Stimulated activated CD8-positive, alpha-beta memory T cell treated with anti-CD3 and anti-CD28 coated beads, Interleukin-4, amount 100 ng/mL, for 48 hours (primary cell): ENCODE measurements at places on chromosomes 7 and 10.

DNA sequence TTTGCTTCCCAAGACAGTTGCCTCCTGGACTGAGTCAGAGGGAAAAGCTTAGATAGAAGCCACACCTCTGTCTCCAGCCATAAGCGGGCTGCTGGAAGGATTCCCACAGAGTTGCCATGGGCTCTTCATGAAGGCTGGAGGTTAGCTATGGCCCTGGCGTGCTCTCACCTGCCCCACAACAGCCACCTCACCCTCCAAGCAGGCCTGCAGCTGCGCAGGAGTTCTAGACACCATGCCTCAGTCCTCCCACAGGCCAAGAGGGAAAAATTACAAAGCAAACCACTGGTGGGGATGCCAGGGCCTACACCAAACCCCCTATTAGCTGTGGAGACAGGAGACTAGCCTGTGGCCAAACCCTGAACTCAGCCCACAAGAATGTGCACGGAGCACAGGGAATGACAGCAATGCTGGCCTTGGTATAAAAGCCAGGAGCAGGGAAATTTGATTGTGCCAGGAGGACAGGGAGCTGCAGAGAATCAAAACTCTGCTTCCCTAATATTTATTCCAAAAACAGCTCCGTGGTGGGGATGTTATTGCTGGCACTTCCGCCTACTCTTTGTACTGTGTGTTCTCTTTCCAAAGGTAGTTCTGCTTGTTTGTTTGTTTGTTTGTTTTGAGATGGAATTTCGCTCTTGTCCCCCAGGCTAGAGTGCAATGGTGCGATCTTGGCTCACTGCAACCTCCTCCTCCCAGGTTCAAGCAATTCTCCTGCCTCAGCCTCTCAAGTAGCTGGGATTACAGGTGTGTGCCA, 60.3 kb upstream of the STK17A start:
- no peak for DNase-seq

GRCh38 chr10:70115948-70116682, 16.5 kb downstream of the AIFM2 start:
- peak; percentile 76 for DNase-seq

- DNase-seq, result no peak
Observed at GRCh38 chr10:127995939-127996338, 89.0 kb downstream of the PTPRE start.

- DNase-seq, result no peak
Observed at GRCh38 chr7:137996871-137997270, 5.0 kb downstream of the CREB3L2 start.

GRCh38 chr7:148915211-148915610, 31.1 kb upstream of the EZH2 start:
- DNase-seq, result no peak

GRCh38 chr10:99389729-99390480, 40.5 kb downstream of the GOT1 start:
- no peak for DNase-seq

- DNase-seq, result no peak
Observed at GRCh38 chr10:47231414-47231813, 68.6 kb upstream of the GDF10 start.

DNA sequence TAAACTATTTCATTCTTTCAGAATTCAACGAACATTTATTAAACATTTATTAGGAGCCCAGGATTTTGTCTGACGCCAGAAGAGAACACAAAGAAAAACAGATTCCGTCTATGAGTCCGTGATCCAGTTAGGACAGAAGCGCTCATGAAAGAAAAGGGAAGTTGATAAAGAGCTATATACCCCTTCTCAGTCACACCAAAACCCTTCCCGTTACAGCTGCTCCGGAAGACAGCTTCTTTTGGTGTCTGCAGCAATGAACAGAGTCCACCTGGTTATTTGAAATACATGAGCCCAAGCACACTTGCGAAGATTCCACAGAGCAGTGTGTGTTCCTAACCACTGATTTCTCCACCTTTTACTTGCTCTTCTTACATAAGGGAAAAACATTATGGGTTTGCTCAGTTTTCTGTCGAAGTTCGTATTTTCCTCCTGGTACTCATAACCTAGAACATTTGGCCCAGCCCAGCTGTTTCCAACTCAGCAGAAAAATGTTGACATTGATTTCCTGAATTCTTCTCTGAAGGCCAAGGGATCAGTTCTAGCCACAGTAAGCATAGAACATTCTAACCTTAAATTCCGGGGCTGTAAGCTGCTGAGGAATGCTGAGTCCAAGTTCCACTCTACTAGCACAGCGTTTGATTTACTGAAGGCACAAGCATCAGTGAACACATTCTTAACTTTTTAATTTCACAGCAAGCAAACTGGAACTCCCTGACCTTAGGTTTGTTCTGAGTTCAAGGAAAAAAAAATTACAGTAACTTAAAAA, 206.5 kb downstream of the SORCS1 start:
- no peak for DNase-seq

- DNase-seq, result peak; percentile 33
Observed at GRCh38 chr7:85186521-85187241, at the start of gene SEMA3D. TSS of gene SEMA3D (minus strand) at chr7:85187056. CDS start at chr7:85121891, 65,165 bp downstream.

DNA sequence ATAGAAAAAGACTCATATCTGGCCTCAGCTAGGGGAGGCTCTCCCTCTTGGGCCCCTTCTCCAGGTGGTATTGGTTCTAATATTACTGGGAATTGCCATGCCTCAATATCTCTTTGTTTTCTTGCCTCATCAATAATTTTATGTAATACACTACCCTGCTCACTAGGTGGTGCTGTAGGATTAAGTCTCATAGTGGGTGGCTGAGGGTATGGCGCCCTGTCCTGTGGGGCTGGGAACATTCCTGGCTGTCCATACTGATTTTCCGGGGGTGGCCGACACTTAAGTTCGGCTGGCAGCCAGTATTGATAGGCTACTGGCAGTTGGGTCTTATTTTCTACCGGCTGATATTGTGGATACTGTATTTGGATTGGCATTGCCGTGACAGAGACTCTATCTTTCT, 9.0 kb upstream of the TAS2R3 start:
- no peak for DNase-seq

DNA sequence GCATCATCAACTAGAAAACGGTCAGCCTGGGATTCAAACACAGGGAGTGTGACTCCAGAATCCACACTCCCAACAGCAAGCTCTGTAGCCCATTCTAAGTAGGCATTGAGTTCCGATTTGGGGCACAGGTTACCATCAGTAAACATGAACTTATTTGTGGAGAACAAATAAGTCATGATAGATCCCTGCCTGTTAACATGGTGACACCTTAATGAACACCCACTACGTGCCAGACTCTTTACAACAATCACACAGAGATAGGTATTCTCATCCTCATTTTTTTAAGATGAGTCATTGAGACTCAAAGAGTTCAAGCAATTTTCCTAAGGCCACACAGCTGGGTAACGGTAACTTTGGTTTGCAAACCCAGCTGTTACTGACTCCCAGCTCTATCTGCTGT, 91.5 kb downstream of the LYZL2 start:
- no peak for DNase-seq

GRCh38 chr7:95608359-95609173, 12.2 kb upstream of the PDK4 start:
- no peak for DNase-seq

- no peak for DNase-seq
Observed at GRCh38 chr10:92381543-92381954, 90.6 kb downstream of the MARCHF5 start.

DNA sequence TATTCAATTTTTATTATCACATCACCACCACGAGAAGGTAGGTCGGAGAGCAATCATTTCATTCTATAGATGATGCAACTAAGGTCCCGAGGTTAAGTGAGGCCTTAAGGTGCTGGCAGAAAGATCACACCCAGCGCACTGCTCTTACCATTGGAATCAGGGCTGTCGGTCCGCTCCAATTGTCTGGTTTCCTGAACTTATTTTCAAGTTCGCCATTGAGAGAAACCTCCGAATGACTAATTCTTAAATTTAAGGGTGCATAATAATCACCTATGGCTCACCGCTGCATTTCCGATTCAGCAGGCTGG, 625 bp upstream of the GSTO2 start:
- DNase-seq, result no peak

GRCh38 chr10:61792921-61793320, 108.6 kb upstream of the ARID5B start:
- DNase-seq, result no peak

- DNase-seq, result no peak
Observed at GRCh38 chr10:119283818-119284217, 76.4 kb downstream of the GRK5 start.

DNA sequence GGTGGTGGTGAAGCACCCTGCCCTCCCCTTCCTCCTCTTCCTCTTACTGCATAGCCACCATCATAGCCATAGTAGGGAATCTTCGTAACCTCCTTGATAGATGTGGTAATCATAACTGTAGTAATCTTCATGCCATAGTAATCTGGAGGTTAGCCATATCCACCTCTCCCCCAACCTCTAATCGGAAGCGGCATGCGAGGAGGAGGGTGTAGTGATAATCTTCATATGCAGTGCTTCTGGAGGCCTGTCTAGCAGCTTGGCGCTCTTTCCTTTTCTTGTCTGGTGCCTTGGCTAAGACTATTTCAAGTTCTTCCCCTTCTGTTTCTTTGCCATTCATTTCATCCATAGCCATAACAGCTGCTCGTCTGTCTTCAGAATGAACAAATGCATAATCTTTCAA, 90.9 kb downstream of the MLLT10 start:
- no peak for DNase-seq

GRCh38 chr7:35339811-35340210, 85.9 kb upstream of the TBX20 start:
- no peak for DNase-seq

- DNase-seq, result peak; percentile 87
Observed at GRCh38 chr10:133276435-133277201, at the start of gene ADAM8. TSS of gene ADAM8 (minus strand) at chr10:133276868. CDS start at chr10:133276817, 51 bp downstream.

- no peak for DNase-seq
Observed at GRCh38 chr7:36198854-36199266, 45.8 kb downstream of the EEPD1 start.

DNA sequence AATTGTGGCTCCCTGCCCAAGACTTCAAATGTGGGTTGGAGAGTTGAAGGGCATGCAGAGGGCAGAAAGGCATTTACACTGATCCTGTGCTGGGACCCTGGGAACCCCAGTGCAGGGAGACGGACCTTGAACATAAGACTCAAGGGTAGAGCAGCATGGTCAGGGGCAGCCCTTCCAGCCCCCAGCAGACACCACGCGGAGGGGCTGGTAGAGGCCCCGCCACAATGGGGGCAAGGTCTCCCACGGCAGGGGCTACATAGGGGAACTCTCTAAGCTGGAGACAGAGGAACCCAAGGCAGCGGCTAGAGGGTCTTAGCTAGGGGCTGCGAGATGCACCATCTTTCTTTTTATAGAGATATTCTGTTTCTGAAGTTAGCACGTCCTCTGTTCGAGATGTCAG, 45.2 kb upstream of the EBF3 start:
- DNase-seq, result no peak

- no peak for DNase-seq
Observed at GRCh38 chr7:120587243-120587642, 270.7 kb downstream of the TSPAN12 start.

- no peak for DNase-seq
Observed at GRCh38 chr10:126223512-126224067, 164.7 kb downstream of the ADAM12 start.

- no peak for DNase-seq
Observed at GRCh38 chr7:134804351-134804750, 24.9 kb downstream of the CALD1 start.

- DNase-seq, result no peak
Observed at GRCh38 chr7:81260152-81260551, 341.3 kb upstream of the SEMA3C start.

DNA sequence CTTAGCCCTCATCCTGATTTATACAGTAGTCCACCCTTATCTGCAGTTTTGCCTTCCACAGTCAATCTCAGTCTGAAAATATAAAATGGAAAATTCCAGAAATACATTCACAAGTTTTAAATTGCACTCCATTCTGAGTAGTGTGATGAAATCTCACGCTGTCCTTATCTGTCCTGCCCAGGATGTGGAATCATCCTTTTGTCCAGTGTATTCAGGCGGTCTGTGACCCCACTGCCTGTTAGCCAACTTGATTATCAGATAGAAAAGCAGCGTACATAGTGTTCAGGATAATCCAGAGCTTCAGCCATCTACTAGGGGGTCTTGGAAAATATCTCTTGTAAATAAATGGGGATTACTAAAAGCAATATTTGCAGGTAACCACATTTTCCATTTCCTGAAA, 146.3 kb downstream of the MALRD1 start:
- no peak for DNase-seq

DNA sequence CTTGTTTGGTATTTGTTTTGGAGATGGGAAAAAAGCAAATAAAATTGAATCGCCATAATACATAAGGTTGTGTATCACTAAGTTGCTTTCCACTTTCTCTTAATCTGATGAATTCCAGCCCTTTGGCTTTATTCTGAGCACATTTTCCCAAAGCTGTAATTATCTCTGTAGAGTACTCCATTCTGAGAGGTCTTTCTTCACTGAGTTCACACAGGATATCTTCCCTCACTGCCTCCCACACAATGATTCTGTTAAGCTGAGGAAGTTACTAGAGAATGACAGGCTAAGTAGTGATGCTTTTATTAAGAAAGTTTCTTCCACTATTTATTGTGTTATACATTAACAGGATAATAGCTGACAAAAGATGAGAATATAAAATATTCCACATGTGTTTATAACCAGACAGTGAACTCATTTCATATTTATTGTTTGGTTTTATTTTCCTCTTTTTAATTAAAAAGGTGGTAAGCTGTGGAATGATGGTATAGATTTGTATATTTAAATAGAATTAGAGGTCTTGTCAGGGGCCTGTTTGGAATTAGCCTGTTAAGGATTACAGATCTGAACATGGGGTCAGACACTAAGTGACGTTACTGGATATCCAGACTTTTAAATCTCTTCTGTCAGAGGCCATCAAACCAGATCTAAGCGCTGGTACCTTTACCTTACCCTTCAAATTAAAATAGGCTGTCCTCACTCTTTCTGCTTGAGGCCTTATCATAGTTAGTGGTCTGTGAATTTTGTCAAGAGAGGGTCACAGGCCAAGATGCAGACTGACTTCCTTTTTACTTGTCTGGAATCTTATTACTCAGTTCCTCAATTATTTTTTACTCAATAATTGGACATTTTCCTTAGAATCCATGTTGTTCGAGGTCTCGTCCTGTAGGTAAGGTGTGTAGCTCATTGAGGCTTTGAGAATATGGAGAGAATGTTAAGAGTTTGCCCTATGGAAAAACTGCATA, 8.4 kb downstream of the PLXDC2 start:
- DNase-seq, result no peak

DNA sequence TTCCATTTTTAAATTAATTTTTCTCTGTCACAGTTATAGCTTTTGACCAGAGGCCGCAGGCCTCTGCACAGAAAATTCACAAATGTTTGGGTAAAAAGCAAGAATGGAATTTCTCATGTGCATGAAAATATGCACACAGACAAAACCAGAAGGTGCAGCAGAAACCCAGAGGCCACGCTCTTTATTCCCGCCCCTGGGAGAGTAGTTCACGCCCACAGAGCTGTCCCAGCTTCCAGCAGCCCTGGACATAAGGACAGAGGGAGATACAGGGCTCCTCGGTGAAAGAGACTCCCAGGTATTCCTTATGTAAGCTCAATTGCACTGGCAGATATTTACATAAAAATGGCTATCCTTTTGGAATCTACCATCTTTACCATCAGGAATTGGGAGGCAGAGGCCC, 245.2 kb upstream of the NFE2L3 start:
- no peak for DNase-seq

- DNase-seq, result no peak
Observed at GRCh38 chr10:27717224-27717623, 28.4 kb downstream of the MKX start.
